ENCODE measurements at places on chromosomes 3 and 15. TPM values are rescaled to one million over a fixed set of nuclear protein-coding genes. Genes with fewer than 3 reads are reported as not detected.

- no peak for DNase-seq
- H3K36me3 ChIP-seq = no peaks in the 10 kb centered on the region
- no peaks in the 10 kb centered on the region for H3K27me3 ChIP-seq
- H3K4me3 ChIP-seq = no peak overlapping the region
- H3K4me1 ChIP-seq = no peaks in the 10 kb centered on the region
- H3K27ac ChIP-seq = no peak overlapping the region
Observed at GRCh38 chr3:32835961-32836360, 18.2 kb downstream of the TRIM71 start.

DNA sequence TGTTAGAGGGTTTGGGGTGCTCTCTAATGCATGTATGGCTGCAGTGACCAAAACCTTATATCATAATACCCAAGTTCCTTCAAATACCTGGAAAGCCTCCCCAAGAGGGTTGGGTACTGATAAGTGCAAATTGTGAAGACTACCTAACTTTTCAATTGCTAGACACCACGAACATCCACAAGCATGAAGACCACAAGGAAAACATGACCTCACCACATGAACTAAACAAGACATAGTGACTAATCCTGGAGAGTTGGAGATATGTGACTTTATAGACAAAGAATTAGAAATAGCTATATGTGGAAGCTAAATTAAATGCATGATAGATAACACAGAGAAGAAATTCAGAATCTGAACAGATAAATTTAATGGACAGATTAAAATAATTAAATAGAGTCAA is 23.9 kb upstream of the AADACL2 start:
- H3K4me1 ChIP-seq = no peaks in the 10 kb centered on the region
- H3K27me3 ChIP-seq = no peaks in the 10 kb centered on the region
- no peaks in the 10 kb centered on the region for H3K36me3 ChIP-seq
- no peak overlapping the region for H3K4me3 ChIP-seq
- no peak for DNase-seq

- no peak for DNase-seq
- no peaks in the 10 kb centered on the region for H3K27me3 ChIP-seq
Observed at GRCh38 chr15:70043590-70043989, 54.1 kb downstream of the TLE3 start.

GRCh38 chr3:108093616-108094015 is 2.8 kb upstream of the CD47 start:
- no peak overlapping the region for H3K4me3 ChIP-seq
- H3K4me1 ChIP-seq = peaks cover 29% of the 10 kb centered on the region
- no peak overlapping the region for H3K27ac ChIP-seq
- no peak for DNase-seq
- no peaks in the 10 kb centered on the region for H3K36me3 ChIP-seq

GRCh38 chr3:156689608-156690007 is 15.2 kb downstream of the TIPARP start:
- DNase-seq = no peak
- peaks cover 45% of the 10 kb centered on the region for H3K36me3 ChIP-seq
- no peak overlapping the region for H3K27ac ChIP-seq
- peaks cover 38% of the 10 kb centered on the region for H3K4me1 ChIP-seq

DNA sequence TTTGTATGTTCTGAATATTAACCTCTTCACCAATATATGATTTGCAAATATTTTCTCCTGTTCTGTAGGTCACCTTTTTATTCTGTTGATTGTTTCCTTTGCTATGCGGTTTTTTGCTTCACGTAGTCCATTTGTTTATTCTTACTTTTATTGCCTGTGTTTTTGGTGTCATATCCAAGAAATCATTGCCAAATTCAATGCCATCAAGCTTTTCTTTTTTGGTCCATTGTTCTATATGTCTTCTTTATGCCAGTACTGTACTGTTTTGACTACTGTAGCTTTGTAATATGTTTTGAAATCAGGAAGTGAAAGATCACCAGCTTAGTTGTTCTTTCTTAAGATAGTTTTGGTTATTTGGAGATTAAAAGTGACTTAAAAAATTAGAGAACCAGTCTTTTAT is 4.2 kb downstream of the PARP15 start:
- H3K36me3 ChIP-seq = no peaks in the 10 kb centered on the region
- no peak for DNase-seq
- no peaks in the 10 kb centered on the region for H3K27me3 ChIP-seq
- H3K4me1 ChIP-seq = no peaks in the 10 kb centered on the region
- H3K27ac ChIP-seq = no peak overlapping the region

- DNase-seq = no peak
- H3K36me3 ChIP-seq = no peaks in the 10 kb centered on the region
- H3K4me3 ChIP-seq = peak overlapping the region; percentile 79
- H3K27me3 ChIP-seq = peaks cover 25% of the 10 kb centered on the region
- peaks cover 9% of the 10 kb centered on the region for H3K4me1 ChIP-seq
Observed at GRCh38 chr15:93073465-93073952, 15.5 kb downstream of the RGMA start.

- H3K27ac ChIP-seq = no peak overlapping the region
- H3K4me3 ChIP-seq = no peak overlapping the region
- H3K27me3 ChIP-seq = peaks cover 35% of the 10 kb centered on the region
- no peaks in the 10 kb centered on the region for H3K4me1 ChIP-seq
- no peak for DNase-seq
- no peaks in the 10 kb centered on the region for H3K36me3 ChIP-seq
Observed at GRCh38 chr15:28026221-28026620, 72.9 kb downstream of the OCA2 start.

GRCh38 chr3:71951361-71951760 is 166.4 kb upstream of the PROK2 start:
- no peak for DNase-seq
- H3K4me3 ChIP-seq = no peak overlapping the region
- H3K36me3 ChIP-seq = no peaks in the 10 kb centered on the region
- H3K27ac ChIP-seq = no peak overlapping the region
- H3K27me3 ChIP-seq = peaks cover 19% of the 10 kb centered on the region

- H3K4me3 ChIP-seq = no peak overlapping the region
- H3K36me3 ChIP-seq = no peaks in the 10 kb centered on the region
- no peaks in the 10 kb centered on the region for H3K27me3 ChIP-seq
- no peak for DNase-seq
- no peak overlapping the region for H3K27ac ChIP-seq
- H3K4me1 ChIP-seq = peaks cover 7% of the 10 kb centered on the region
Observed at GRCh38 chr3:48552111-48552951, 4.3 kb downstream of the PFKFB4 start.

GRCh38 chr3:129974833-129975704 is 549 bp downstream of the TRH start:
- H3K36me3 ChIP-seq = no peaks in the 10 kb centered on the region
- no peaks in the 10 kb centered on the region for H3K4me1 ChIP-seq
- DNase-seq = no peak

- H3K4me3 ChIP-seq = no peak overlapping the region
- H3K27ac ChIP-seq = no peak overlapping the region
- DNase-seq = no peak
- no peaks in the 10 kb centered on the region for H3K4me1 ChIP-seq
- no peaks in the 10 kb centered on the region for H3K36me3 ChIP-seq
Observed at GRCh38 chr15:82174471-82175235, 87.9 kb downstream of the EFL1 start.

DNA sequence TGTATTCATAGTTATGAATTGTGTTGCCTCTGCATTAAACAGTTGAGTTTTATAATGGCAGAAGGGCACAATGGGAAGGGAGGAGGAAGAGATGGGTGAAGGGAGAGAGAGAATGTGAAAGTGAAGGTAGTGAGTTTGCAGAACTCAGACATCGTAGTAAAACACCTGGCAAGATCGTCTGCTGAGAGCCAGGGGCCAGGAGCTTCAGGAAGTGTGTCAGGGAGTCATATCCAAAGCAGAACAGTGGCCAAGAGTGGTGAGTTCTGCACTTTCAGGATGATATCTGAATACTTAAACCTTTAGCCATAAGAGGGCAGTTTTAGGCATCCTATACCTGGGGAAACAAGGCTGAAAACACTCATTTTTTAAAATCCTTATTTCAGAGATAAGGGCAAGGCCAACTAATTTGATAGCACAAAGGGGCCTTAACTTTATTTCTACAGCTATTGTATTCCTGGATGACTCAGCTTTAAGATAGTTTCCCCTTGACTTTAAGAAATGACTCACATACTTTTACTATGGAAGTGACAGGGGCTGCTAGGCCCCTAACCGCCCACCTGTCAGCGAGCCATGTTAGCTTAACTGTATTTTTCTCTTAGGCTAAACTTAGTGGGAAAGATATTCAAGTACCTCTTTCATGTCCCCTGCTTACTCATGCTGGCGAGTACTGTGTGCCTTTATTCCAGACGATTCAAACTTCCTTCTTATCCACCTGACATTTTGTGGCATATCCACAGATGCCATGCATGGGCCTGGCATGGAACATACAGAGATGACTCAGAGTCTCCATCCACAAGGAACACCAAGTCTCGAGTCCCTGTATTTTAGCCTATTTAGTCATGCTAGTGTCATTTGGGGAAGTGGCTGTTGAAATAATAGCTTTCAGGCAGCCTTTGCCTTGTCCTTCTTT is 53.9 kb downstream of the RLBP1 start:
- H3K4me3 ChIP-seq = 0 out of 2 replicates have a peak overlapping the region, but pooled peaks have one; percentile 12
- no peaks in the 10 kb centered on the region for H3K27me3 ChIP-seq
- 0 out of 2 replicates have a peak, but pooled peaks cover under 1% of the 10 kb centered on the region for H3K36me3 ChIP-seq
- DNase-seq = peak; percentile 46
- H3K27ac ChIP-seq = peak overlapping the region; percentile 85

DNA sequence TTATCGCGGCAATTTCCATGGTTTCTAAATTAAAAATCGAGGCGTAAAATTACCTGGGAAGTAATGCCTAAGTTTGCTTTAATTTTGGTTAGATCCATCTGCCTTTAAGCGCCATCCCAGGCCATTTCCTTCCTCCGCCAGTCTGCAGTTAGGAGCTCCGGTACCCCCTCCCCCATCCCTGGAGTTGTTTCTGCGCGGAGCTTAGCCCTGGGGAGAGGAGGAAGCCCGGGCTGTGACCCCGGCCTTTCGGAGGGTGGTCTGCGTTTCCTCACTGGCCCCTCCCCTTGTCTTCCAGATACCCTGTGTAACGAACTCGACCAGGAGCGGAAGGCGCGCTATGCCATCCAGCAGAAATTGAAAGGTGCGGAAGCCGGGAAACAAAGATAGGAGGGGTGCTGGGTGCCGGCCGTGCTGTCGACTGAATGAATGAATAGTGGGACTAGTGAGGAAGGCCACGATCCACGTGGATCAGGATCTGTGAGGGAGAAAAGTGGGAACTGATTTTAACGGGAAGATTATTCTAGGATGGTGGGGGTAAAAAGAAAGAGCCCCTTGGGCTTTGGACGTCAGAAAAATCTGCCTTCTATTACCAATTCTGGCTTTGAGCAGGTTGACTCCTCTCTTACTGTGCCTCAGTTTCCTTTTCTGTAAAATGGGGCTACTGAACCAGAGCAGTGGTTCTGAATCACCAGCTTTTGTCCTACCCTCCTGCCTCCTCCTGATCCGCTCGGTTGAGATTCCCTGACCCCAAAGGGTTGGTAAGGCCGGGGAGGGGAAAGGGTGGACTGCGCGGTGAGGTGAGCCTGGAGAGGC is 6.7 kb downstream of the RNU6-1 start:
- no peak overlapping the region for H3K27ac ChIP-seq
- peaks cover under 1% of the 10 kb centered on the region for H3K4me1 ChIP-seq
- DNase-seq = no peak
- no peaks in the 10 kb centered on the region for H3K27me3 ChIP-seq
- peak overlapping the region; percentile 35 for H3K4me3 ChIP-seq

- peaks cover 5% of the 10 kb centered on the region for H3K27me3 ChIP-seq
- H3K4me1 ChIP-seq = no peaks in the 10 kb centered on the region
- H3K36me3 ChIP-seq = no peaks in the 10 kb centered on the region
- H3K4me3 ChIP-seq = no peak overlapping the region
Observed at GRCh38 chr3:78322780-78323179, 1282.9 kb downstream of the ROBO2 start.

GRCh38 chr3:27094721-27095120 is 274.5 kb downstream of the NEK10 start:
- H3K36me3 ChIP-seq = no peaks in the 10 kb centered on the region
- no peaks in the 10 kb centered on the region for H3K27me3 ChIP-seq
- H3K4me3 ChIP-seq = no peak overlapping the region
- H3K4me1 ChIP-seq = no peaks in the 10 kb centered on the region
- H3K27ac ChIP-seq = no peak overlapping the region

DNA sequence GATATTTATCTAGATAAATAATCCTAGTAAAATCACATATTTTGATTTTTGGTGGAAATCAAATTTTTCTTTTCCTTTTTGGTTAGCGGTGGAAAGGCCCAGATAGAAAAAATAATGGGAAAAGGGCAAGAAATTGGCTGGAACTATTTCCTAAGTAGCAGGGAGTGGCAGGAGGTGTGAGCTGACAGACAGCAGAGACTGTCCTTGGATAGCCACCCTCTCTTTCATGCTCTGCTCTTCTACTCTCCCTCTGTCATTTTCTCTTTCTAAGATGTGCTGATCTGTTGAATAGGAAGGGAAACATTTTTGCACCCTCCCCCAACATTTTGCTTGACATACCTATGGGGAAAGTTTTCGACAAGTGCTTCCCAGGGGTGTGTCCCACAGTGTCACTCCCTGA is 18.9 kb upstream of the ONECUT1 start:
- no peak overlapping the region for H3K27ac ChIP-seq
- no peak for DNase-seq
- H3K27me3 ChIP-seq = peaks cover 10% of the 10 kb centered on the region
- no peaks in the 10 kb centered on the region for H3K36me3 ChIP-seq
- H3K4me3 ChIP-seq = no peak overlapping the region

DNA sequence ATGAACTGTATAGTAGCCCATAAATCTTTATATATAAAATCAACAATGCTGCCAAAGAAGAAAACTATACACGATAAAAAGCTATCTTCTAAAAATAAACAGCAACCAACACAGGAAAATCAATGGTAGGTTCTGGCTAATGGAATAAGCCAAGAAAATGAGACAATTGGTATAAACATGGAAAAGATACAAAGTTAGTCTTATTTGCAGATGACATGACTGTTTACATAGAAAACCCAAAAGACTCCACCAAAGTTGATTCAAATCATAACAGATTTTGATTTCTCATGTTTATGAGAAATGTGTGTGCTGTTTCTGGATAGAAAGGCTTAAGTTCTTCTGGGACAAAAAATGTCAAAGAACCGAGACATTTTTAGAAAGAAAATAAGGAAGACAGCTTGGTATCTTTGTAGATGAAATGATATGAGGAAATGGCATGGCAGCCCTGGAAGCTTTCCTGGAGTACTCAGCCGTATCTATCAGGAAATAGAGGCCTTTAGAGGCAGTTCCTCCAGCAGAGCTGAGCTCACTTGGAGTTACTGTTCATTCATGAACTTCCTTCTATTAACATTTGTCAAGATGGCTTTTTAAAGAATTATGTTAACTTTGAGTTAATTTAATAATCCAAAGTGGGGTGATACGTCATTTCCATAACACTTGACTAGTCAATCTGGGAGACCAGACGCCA is 36.7 kb upstream of the VILL start:
- no peaks in the 10 kb centered on the region for H3K27me3 ChIP-seq
- H3K27ac ChIP-seq = no peak overlapping the region
- H3K36me3 ChIP-seq = peaks cover 22% of the 10 kb centered on the region
- no peak for DNase-seq
- H3K4me3 ChIP-seq = no peak overlapping the region
- H3K4me1 ChIP-seq = no peaks in the 10 kb centered on the region

PLA2G4B gene
- 7.8 TPM for total RNA-seq

ZNF860 gene
- 2.6 TPM for total RNA-seq

SCN11A gene
- not detected for total RNA-seq

TEX55 gene
- total RNA-seq = not detected

GATM gene
- 10.0 TPM for total RNA-seq
